ENCODE measurements at places on chromosomes 12 and 14. TPM values are rescaled to one million over a fixed set of nuclear protein-coding genes. Genes with fewer than 3 reads are reported as not detected.
A peak's percentile ranks its signal among the peaks of the same experiment; 100 is the strongest.

DNA sequence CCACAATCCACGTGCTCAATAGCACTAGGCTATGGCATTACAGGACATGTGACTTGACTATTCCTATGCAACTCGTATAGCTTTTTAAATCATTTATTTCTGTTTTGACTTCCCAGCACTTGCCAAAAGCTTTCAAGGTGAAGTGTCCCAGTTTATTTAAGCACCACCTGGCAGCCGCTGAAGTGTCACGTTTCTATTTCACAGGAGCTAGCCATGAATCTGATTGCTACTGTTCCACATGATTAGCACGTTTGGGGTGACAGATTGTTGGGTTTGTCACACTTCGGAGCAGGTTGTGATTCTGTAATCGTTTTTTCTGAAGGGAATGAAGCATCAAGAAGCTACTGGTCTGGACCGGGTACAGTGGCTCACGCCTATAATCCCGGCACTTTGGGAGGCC, 39.9 kb upstream of the BICDL1 start:
- DNase-seq = no peak
- H3K36me3 ChIP-seq = no peaks in the 10 kb centered on the region
- H3K27me3 ChIP-seq = no peaks in the 10 kb centered on the region
- H3K4me1 ChIP-seq = peaks cover 3% of the 10 kb centered on the region
- no peak overlapping the region for H3K27ac ChIP-seq
- H3K4me3 ChIP-seq = no peak overlapping the region

GRCh38 chr12:100688451-100688864, 106.1 kb upstream of the ANO4 start:
- H3K4me1 ChIP-seq = no peaks in the 10 kb centered on the region
- no peaks in the 10 kb centered on the region for H3K27me3 ChIP-seq
- no peaks in the 10 kb centered on the region for H3K36me3 ChIP-seq
- no peak overlapping the region for H3K4me3 ChIP-seq
- DNase-seq = no peak

- H3K27ac ChIP-seq = peak overlapping the region; percentile 64
- H3K4me1 ChIP-seq = peaks cover 52% of the 10 kb centered on the region
- no peaks in the 10 kb centered on the region for H3K27me3 ChIP-seq
These were observed 225.0 kb upstream of the GRIP1 start for GRCh38 chr12:66903782-66904396.

GRCh38 chr12:116067892-116068291, 209.6 kb downstream of the MED13L start:
- no peaks in the 10 kb centered on the region for H3K36me3 ChIP-seq
- no peak for DNase-seq
- H3K4me1 ChIP-seq = no peaks in the 10 kb centered on the region
- H3K27me3 ChIP-seq = no peaks in the 10 kb centered on the region

DNA sequence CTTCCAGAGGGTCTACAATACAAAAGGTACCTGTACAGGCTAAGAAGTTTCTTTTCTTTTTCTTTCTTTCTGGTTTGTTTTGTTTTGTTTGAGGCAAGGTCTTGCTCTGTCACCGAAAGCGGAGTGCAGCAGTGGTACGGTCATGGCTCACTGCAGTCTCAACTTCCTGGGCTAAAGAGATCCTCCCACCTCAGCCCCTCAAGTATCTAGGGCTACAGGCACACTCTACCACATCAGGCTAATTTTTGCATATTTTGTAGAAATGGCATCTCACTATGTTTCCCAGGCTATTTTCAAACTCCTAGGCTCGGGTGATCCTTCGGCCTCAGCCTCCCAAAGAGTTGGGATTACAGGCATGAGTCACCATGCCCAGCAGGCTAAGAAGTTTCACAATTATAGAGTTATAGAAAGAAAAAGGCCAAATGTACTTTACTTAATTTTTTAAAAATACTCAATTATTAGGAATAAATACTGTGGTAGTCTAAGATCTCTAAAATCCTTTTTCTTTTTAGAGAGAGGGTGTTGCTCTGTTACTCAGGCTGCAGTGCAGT, 3.0 kb upstream of the PIGH start:
- peak overlapping the region; percentile 17 for H3K4me3 ChIP-seq
- no peaks in the 10 kb centered on the region for H3K36me3 ChIP-seq
- no peak overlapping the region for H3K27ac ChIP-seq
- peak; percentile 87 for DNase-seq
- no peaks in the 10 kb centered on the region for H3K27me3 ChIP-seq

DNA sequence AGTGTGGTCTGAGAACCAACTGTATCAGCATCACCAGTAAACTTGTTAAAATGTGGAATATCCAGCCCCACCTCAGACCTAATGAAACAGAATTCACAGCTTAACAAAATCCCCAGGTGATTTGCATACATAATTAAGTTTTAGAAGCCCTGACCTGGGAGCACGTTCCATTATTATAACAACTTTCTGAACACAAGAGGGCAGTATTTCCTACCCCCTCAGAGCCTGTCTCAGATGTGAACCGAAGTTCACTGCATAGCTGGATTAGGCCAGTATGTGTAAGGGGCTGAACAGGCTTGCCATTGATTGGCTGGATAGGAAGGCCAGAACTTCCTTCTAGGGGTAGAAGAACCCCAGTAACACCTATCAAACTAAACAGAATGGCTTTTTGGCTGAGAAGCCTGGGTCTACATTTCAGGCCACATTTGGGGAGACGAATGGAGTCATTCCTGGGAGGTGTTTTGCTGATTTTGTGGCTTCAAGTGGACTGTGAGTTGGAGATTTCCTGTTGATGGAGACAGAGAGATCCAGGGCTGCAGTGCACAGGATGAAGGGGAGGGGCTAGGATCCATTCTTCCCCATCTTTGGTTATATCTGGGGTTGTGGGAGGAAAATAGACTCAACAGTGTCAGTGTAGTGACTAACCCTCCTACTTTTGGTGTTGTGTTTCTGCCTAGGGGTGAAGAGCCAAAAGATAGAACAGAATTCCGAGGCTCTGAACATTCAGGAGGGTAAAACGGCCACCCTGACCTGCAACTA, 94.7 kb upstream of the OR4E1 start:
- H3K27ac ChIP-seq = no peak overlapping the region
- no peaks in the 10 kb centered on the region for H3K27me3 ChIP-seq
- H3K4me1 ChIP-seq = peaks cover 3% of the 10 kb centered on the region
- DNase-seq = peak; percentile 90
- no peak overlapping the region for H3K4me3 ChIP-seq
- no peaks in the 10 kb centered on the region for H3K36me3 ChIP-seq

GRCh38 chr12:107329569-107330324, 236.4 kb upstream of the CRY1 start:
- DNase-seq = no peak
- H3K27ac ChIP-seq = no peak overlapping the region
- H3K4me3 ChIP-seq = no peak overlapping the region
- no peaks in the 10 kb centered on the region for H3K27me3 ChIP-seq
- H3K36me3 ChIP-seq = no peaks in the 10 kb centered on the region
- H3K4me1 ChIP-seq = 0 out of 2 replicates have a peak, but pooled peaks cover 2% of the 10 kb centered on the region

GRCh38 chr14:60789656-60790055, 55.1 kb downstream of the MNAT1 start:
- H3K4me3 ChIP-seq = no peak overlapping the region
- no peaks in the 10 kb centered on the region for H3K27me3 ChIP-seq
- H3K4me1 ChIP-seq = peaks cover 14% of the 10 kb centered on the region
- DNase-seq = no peak

DNA sequence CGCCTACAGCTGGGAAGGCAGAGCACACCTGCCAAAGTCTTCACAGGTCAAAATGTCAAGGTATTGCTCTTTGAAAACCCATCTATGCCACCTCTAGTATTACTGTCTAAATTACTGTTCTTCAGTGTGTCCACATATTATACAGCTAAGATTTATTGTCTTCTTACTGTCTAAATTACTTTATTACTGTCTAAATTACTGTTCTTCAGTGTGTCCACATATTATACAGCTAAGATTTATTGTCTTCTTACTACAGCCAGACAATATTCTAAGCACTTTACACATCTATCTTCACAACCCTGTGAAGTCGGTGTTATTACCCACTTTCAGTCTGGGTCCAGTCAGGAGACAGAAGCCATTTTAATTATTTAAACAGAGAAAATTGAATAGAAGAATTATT, 173.9 kb downstream of the MYRFL start:
- H3K4me1 ChIP-seq = peaks cover 9% of the 10 kb centered on the region
- no peak overlapping the region for H3K4me3 ChIP-seq
- no peak overlapping the region for H3K27ac ChIP-seq
- no peaks in the 10 kb centered on the region for H3K36me3 ChIP-seq

GRCh38 chr12:66131067-66131688, 628 bp upstream of the LLPH start:
- H3K4me3 ChIP-seq = peak overlapping the region; percentile 79
- H3K4me1 ChIP-seq = peaks cover 25% of the 10 kb centered on the region
- peaks cover 24% of the 10 kb centered on the region for H3K36me3 ChIP-seq
- H3K27me3 ChIP-seq = no peaks in the 10 kb centered on the region

GRCh38 chr14:58151133-58152013, 640 bp downstream of the ARMH4 start:
- peaks cover 14% of the 10 kb centered on the region for H3K4me1 ChIP-seq
- H3K27me3 ChIP-seq = no peaks in the 10 kb centered on the region
- no peak overlapping the region for H3K27ac ChIP-seq
- peak overlapping the region; percentile 71 for H3K4me3 ChIP-seq

DNA sequence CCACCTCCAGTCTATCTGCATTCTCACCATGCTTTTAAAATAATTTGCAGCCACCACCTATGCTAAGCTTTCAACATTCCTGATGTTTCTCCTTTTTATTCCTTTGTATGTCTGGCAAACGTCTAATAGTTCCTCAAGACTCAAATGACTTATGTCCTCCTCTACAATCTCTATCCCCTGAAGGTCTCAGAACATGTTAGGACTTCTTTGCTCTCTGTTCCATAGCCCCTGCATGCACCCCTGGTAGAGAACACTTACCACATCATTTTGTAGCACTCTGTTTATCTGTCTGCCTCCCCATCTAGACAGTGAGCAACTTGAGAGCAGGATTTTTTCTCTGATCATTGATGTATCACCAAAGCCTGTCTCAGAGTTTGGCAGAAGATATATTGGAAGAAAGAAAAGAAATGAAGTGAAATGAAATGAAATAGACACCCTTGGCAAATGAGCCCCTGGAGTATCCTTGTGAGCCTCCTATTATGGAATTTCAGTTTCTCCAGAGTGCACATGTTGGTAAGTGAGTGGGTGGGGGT, 1231.2 kb upstream of the FLRT2 start:
- H3K36me3 ChIP-seq = no peaks in the 10 kb centered on the region
- no peak overlapping the region for H3K27ac ChIP-seq
- no peak overlapping the region for H3K4me3 ChIP-seq
- H3K27me3 ChIP-seq = no peaks in the 10 kb centered on the region

DNA sequence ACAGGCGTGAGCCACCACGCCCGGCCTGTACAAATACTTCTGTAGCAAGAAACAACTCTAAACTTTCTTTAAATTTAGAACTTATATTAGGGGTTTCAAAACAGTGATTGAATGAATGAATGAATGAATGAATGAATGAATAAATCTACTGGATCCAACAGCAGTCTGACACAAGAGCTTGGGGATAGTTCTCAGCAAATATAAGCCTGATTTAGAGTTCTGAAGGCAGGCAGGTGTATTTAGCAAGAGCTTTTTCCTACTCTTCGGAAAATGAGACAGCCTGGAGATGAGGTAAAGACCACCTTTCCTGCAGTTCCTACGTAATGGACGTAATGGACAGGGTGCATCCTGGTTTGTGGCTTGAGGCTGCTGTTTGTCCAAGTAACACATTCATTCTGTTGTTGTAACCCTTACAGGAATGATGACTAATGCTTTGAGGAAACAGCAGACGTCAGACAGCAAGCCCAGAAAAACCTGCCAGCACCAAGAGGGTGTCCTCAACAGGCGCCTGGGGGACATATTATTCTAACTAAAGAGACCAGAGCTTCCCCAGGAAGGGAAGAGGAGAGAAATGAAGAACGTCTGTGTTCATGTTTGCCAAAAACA, 277.4 kb upstream of the SOX5 start:
- no peaks in the 10 kb centered on the region for H3K4me1 ChIP-seq
- no peak for DNase-seq
- H3K36me3 ChIP-seq = no peaks in the 10 kb centered on the region
- H3K27ac ChIP-seq = no peak overlapping the region
- H3K4me3 ChIP-seq = no peak overlapping the region

DNA sequence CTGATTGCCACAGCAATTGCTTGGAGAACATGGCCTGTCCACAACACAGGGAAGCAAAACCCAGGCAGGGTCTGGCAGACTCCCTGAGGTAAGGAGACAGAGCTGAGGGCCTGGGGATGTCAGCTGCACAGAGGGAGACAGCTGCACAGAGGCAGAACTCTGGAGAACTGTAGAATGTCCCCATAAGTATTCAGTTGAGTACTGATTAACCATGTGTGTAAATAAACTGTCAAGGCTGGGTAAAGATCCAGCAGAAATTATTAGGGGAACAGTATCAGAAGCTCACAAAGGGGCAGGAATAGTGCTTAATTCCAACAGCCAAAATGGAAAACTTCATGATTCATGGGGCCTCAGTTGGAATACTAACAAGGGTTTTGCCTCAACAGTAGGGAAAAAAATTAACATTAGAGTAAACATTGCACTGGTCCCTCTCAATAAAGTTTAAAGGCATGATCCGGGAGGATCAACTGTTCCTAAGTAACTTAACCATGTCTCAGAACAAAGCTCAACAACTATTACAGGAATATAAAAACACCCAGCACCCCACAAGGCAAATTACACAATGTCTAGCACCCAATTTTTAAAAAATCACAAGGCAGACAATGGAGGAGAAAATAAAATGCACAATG, 201.3 kb upstream of the RASSF8 start:
- H3K4me3 ChIP-seq = no peak overlapping the region
- no peaks in the 10 kb centered on the region for H3K4me1 ChIP-seq
- no peaks in the 10 kb centered on the region for H3K36me3 ChIP-seq

- no peak for DNase-seq
- no peaks in the 10 kb centered on the region for H3K36me3 ChIP-seq
- 0 out of 2 replicates have a peak, but pooled peaks cover 6% of the 10 kb centered on the region for H3K4me1 ChIP-seq
- H3K27me3 ChIP-seq = no peaks in the 10 kb centered on the region
These were observed 30.4 kb downstream of the NUAK1 start for GRCh38 chr12:106108185-106108835.

GRCh38 chr12:116666305-116666673, 71.6 kb downstream of the SPRING1 start:
- H3K4me3 ChIP-seq = no peak overlapping the region
- H3K27me3 ChIP-seq = no peaks in the 10 kb centered on the region
- no peak overlapping the region for H3K27ac ChIP-seq
- no peaks in the 10 kb centered on the region for H3K36me3 ChIP-seq
- H3K4me1 ChIP-seq = peaks cover 10% of the 10 kb centered on the region
- no peak for DNase-seq

SOAT2 gene
- not detected for total RNA-seq

GYS2 gene
- not detected for total RNA-seq

VDR gene
- not detected for total RNA-seq

KRT75 gene
- total RNA-seq = not detected

Measured in Karpas-422 (cell line).